ENCODE measurements at places on chromosomes 16 and 17.

DNA sequence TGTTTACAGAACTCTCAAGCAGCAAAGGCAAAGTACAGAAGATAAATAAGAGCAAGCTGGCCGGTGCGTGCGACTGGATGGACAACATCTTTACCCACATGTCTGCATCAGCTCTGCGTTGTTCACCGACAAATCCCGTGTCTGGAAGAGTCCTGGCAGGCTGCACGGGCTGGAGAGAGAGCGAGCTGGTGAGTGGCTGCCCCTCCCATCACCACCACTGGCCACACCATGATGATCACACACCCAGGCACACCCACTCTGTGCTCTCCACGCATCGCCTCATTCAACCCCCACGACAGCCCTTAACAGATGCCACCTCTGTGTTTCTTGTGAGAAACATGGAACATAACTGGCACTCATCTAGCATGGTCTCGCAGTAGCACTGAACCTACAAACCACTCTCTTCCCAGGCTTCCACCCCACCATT lies 59.2 kb downstream of the ANKRD11 start:
- DNase-seq, result no peak

DNA sequence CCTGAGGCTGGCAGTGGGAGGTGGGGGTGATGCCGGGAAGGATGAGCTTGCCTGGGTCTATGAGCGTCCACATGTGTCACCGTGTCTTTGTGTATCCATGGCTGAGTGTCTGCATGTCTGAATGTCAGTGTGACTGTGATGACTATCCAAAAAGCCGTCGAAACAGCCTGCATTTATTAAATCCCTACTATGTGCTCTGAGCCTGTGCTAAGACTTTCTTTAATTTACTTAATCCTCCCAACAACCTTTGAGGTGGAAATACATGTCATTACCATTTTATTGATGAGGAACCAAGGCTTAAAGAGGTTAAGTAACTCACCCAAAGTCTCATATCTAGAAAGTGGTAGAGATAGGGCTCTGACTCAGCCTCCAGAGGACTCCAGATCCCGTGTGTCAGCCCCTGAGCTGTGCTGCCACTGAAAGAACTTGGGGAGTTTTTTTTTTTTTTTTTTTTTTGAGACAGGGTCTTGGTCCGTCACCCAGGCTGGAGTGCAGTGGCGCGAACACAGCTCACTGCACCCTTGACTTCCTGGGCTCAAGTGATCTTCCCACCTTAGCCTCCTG lies 20.0 kb downstream of the ARHGAP23 start:
- DNase-seq, result no peak

DNA sequence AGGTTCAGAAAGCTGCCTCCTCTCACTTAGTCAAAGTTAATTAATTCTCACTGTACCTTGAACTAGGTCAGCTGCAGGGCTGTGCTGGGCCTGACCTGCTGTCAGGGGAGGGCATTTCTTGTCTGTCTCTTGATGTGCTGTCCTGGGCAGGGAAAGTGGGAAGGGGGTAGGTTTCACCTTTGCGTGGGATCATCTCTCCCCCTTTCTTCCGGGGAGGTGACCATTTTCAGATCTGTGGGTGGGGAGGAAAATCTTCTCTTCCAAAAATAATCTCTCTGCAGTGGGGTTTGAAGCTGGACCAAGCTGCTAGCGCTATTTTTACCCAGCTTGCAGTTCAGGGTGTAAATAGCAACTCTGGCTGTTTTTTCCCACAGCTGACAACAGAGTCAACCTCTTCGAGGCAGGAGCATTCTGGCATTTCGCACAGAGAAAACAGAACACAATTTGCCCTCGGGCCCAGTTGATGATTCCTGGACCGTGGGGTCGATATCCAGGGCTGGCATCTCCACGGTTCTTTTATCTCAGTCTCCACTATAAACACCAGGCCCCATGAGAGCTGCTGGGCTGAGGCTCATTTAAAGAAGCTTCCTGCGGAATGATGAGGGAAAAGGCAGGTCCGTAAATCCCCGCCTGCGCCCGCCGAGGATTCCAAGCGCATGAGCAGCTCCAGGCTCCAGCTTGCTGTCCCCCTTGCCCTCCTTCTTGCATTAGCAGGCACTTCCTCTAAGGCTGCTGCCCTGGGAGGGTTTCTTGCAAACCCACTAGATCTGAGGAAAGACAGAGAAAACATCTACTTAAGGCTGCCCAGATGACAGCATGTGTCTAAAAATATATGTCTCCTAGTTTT lies 93.9 kb downstream of the YPEL2 start:
- DNase-seq, result no peak

DNA sequence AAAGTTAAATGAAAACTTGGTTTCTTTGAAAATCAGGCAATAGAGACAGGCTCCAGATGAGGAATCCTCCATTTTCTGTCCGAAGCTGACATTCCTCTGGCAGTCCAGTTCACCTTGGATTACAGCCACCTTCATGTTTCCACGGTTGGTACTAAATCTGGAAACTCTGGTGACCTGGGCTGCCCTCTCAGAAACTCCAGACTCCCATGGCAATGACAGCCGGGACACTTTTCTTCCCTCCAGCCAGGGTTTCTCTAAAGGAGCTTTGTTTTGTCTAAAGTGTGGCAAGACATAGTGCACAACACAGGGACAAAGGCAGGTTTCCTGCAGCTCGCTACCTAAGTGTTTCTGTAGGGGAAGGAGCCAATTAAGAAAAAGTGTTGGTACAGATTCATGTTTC lies 36.0 kb downstream of the CLUAP1 start:
- no peak for DNase-seq

- no peak for DNase-seq
Measured at GRCh38 chr16:89541792-89542191, 18.7 kb upstream of the RPL13 start.

DNA sequence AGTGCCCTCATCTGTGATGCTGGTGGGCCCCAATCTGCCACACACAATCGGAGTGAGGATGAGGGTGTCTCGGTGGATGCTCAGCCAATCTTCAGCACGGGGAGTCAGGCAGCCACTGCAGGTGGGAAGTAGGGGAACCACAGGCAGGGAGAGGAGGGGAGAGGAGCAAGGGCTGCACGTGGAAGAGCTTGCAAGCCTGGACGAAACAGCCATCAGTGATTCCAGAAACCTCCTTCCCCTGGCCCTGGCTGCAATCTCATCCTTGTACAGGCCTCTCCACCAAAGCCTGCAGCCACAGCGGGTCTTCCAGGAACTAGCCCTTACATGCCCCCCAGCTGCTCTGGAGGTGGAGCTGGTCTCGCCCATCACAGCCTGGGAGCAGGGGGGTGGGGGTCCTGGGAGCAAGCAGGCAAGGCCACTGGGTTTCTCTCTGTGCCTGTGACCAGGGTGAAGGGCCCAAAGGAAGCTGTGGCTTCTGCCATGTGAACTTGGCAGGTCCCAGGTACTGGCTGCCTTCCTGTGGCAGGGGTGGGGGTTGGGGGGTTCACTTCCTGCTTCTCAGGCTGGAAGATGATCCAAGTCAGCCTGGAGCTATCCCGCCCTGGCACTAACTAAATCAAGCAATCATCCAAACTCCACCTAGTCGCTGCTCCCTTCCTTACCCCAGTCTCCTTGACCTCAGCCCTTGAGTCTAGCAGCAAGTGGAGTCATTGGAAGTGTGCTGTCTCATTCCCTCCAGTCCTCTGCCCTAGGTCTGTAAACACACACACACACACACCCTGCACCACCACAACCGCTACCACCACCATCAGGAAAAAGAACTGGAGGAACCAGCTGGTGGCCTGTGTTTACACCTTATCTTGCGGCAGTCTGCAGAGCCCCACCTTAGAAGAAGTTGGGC lies 29.4 kb upstream of the MLKL start:
- no peak for DNase-seq

GRCh38 chr17:18248300-18248731 lies 10.2 kb downstream of the FLII start:
- no peak for DNase-seq

GRCh38 chr16:59527206-59527997 lies 793.3 kb upstream of the GOT2 start:
- no peak for DNase-seq

- no peak for DNase-seq
Measured at GRCh38 chr17:4050971-4051370, 86.7 kb upstream of the ATP2A3 start.

DNA sequence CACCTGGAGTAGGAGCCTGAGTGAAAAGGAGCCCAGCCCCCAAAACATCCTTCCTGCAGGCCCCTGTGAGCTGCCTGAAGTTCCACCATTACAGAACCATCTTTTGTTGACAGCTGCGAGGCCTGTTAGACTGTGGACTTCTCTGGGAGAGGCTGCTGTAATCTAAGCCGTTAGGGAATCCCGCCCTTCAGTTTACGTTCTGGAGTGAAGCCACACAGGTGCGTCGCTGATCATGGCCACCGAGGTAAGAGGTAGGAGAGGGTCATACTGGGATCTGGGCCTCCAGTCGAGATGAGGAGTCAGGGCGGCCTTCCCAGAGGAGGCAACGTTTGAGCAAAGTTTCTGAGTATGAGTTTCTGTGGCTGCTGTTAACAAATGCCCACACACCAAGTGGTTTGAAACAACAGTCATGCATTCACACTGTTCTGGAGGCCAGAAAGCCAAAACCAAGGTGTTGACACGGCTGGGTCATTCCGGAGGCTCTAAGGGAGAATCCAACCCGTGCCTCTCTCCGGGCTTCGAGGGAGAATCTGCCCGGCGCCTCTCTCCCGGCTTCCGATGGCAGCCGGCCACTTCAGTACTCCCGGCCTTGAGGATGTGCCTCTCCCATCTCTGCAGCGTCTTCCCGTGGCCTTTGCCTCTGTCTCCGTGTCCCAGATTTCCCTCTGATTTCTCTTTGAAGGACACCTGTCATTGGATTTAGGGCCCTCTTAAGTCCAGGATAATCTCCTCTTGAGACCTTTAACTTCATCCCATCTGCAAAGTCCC lies 26.6 kb upstream of the ATP2C2 start:
- DNase-seq, result no peak

DNA sequence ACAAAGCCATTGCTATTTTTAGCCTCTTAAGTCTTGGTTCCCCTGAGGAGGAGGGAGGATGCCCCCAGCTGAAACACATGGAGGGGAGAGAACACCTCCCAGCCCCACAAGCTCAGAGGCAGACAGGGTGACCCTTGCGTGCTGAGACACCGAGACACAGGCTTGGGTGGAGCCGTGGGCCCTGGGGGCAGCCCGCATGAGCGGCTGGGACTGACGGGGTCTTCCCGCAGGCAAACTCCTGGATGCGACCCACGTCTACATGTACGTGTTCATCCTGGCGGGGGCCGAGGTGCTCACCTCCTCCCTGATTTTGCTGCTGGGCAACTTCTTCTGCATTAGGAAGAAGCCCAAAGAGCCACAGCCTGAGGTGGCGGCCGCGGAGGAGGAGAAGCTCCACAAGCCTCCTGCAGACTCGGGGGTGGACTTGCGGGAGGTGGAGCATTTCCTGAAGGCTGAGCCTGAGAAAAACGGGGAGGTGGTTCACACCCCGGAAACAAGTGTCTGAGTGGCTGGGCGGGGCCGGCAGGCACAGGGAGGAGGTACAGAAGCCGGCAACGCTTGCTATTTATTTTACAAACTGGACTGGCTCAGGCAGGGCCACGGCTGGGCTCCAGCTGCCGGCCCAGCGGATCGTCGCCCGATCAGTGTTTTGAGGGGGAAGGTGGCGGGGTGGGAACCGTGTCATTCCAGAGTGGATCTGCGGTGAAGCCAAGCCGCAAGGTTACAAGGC lies 9.8 kb downstream of the SLC16A3 start:
- peak; percentile 41 for DNase-seq
